ENCODE measurements at places on chromosomes 4 and X.

DNA sequence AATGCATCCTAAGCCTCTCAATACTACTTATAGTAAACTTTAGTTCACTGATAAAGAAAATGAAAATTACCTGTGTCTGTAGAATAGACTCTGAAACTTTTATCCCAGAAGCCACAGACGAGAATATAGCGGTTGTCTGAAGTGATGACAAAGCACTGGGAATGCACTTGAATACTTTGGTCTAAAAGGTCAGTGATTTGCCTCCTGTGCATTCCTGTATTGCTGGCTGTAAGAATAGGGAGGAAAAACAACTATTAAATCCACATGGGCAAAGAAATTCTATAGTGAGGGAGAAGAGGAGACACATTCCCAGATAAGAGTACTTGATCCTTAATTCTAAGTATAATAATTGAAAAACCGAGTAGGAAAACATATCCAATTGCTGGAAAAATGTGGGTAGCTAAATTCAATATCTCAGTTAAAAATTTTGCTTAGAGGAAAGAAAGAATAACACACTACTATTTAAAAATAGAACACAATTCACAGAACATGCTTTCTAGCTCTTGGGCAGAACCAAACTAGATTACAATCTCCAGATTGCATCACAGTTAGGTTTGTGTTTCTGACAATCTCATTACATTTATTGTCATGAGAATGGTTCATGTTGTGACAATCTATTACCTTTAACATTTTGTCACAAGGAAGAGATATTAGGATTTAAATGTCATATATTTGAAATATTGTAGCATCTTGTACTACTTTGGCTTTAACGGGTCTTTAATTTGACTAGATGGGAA is 232.1 kb downstream of the DCLK2 start:
- DNase-seq: no peak

DNA sequence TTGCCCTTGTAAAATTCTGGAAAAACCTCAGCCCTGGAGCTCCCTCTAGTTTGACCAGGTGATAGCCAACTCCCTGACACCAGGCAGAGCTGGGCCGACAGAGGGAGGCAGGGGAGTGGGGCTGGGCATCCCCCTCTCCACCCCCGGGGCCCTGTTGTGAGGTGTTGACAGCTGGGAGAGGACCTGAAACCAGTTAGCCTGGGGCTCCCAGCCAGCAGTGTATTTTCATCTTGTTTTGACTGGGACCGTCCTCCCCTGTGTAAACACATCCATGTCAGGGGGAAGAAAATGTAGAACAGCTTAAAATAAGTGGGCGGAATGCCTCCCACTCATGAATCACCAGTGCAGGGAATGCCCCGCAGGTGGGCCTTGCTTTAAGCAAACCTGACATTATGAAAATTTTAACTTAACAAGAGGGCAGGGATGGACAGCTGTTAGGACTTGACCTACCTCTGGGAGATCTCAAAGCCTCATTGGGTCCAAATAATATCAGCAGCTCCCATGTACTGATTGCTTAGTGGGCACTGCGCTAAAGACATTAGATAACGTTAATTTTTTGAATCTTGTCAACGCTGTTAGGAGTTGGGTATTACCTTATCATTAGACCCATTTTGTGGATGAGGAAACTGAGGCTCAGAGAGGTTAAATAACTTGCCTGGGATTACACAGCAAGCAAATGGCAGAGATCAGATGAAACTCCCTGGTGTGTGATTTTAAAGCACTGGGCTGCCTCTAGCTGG is 45.9 kb downstream of the TSC22D3 start:
- no peak for DNase-seq

DNA sequence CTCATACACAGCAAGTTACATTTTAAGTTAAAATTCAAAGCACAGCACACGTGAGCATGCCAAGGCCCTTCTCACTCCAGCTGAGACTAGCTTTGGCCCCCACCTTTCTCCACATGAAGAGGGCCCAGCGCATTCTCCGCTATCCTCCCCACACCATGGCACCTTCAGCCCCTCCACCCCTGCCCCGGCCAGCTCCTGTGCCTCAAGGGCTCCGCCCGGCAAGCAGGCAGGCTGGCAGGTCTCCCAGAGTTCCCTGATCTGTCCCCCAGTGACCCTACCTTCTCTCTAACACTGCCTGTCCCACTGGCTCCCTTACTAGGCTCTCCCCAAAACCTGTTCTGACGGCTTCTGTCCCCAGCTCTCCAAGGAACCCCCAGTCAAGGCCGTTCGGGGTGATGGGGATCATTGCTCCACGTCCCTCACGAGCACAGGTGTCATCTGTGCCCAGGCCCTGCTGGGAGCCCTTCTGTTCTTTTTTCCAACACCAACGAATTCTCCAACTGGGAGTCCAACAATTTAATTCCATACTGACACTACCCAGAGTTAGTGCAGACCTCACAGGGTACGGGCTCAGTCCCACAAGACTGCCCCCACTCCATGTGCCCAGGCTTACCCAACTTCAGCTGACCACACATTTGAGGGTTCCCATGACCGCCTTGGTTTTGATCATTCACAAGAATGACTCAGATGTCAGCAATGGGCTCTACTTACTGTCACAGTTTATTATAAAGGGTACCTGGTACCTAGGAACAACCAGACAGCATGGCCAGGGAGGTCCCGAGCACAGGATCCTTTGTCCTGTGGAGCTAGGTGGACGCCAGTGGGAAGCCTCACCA is 4.2 kb downstream of the LETM1 start:
- DNase-seq: no peak

DNA sequence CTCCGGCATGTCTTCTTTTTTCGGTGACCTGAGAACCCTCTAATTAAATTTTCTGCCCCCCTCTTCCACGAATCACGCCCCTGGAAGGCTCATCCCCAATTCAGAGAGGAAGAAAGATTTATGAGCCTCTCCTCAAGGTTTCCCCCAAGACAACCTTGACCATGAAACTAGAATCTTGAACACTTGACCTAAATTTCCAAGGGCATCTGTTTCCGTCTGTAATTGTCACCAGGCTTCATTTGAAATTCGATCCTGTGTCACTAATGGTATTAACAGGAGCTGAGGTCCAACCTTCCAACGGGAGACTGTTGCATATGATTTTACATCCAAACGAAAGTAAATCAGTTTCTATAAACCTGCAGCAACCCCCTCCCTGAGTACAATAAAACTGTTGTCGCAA is 139.9 kb upstream of the ZIC3 start:
- no peak for DNase-seq

DNA sequence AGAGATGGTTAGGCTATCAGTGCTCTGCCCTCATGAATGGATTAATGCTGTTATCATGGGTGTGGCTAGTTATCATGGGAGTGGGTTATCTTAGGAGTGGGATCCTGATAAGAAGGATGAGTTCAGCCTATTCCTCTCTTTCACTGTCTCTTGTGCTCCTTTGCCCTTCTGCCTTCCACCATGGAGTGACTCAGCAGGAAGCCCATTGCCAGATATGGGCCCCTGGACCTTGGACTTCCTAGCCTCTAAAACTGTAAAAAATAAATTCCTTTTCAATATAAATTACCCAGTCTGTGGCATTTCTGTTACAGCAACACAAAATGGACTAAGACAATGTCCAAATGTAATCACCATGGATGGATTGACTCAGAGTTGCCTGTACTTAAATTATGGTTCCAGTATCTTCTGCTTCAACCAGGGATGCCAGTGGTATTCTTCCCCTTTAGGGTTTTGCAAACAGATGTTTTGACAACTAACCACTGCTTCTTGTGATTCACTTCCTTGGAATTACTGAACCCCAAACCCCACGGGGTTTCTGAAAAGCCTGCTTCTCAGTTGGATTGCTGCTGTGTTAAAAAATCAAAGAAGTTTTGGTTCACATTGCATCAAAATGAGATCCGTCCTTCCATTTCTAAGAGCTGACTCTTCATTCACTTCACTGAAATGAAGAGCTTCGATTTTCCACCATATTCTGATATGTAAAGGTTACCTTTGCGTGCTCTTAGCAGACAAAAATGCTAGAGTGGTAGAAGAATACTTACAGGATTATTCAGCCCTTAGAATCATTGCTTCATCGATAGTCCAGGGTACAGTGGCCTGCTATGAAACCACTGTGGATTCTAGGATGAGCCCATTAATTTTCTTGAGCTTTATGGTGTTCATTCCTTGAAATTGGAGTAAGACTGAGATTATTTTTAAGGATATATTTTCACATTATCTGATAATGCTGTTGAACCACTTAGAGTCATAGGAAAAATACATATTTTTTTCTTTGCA is 107.7 kb downstream of the FRMPD4 start:
- no peak for DNase-seq

DNA sequence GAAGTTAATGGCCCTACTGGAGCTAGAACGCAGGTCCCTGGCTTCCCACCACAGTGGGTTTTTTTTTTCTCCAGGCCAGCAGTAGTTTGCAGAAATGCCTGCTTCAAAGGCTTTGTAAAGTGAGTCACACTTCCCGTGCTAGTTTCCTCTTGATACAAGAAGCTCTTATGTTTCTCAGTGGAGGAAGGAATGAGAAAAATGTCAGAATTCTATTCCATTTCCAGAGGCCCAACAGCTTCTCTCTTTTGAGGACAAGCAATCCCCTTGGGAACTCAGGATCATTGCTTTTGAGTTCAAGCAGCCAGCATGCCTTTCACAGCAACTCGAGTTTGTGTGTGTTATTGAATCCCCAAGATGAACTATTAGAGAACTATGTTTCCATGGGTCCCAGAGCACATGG is 134.3 kb downstream of the GUCY2F start:
- no peak for DNase-seq

DNA sequence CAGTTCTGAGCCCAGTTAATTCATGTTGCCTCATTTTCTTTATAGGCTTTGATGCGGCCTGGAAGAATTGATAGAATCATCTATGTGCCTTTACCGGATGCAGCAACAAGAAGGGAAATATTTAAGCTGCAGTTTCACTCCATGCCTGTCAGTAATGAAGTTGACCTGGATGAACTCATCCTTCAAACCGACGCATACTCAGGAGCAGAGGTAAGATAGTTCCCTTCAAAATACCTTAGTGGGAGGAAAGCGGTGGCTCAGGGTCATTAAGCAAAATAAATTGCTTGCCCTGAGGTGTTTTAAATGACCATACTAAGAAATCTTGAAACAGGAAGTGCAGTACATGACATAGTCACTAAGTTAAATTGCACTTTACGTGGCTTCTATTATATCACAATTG is 140.6 kb upstream of the SPRY1 start:
- DNase-seq: no peak

DNA sequence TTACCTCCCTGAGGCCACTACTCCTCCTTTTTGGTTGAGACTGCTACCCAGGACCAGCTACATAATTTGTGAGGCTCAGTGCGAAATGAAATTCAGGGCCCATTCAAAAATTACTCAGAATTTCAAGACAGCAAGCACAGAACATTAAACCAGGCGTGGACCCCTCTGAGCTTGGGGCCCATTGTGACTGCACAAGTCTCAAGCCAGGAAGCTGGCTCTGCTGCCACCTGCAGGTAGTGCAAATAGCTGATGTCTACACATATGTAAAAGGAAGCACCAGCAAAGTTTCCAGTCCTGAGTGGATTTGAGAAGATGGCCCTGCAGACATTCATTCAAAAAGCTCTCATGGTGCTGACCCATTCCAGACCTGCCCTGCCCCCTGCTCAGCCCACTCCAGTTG is 213.4 kb upstream of the LNX1 start:
- peak; percentile 30 for DNase-seq

- no peak for DNase-seq
Observed at GRCh38 chr4:107837317-107837716, 12.6 kb downstream of the SGMS2 start.

DNA sequence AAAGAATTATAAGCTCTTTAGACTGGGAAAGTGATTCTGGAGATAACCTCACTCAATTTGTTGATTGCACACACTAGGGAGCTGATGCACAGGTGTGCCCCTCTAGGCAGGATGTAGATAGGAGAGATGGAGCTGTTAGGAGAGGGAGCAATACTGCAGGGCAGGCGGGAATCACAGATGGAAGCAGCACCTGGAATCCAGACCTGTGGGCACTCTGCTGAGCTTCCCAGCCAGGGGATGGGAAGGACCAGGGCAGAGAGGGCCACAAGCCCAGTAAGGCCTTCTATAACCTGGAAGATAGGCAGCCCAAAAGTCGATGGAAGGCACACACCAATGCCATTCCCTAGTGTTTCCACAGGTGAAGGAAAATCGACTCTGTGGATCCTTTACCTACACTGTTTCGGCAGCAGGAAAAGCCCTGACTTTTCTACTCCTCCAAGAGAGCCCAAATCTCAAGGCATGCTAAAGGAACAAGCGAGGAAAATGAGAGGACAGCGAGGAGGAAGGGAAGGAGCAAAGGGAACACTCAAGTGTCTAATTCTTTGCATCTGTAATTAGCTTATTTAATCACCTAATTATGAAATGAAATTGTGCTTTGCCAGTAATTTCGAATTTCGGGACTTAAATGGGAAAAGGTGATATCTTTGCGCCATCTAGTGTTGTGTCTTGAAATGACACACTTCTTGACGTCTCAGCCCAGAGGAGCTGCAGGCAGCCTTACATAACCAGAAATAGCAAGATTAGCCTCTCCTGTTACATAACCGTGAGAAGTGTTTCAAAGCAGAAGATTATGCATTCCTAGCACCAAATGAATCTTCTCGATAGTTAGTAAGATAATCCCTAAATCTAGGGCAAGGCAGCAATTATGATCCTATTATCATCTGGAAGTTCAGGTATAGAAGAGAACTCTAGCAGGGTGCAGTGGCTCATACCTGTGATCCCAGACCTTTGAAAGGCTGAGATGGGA is 31.0 kb upstream of the TLR3 start:
- peak; percentile 51 for DNase-seq

- DNase-seq: peak; percentile 22
Observed at GRCh38 chr4:13527192-13527980, 16.9 kb downstream of the NKX3-2 start.
